HEK293T (cell line): ENCODE measurements at places on chromosomes 7 and 10.

DNA sequence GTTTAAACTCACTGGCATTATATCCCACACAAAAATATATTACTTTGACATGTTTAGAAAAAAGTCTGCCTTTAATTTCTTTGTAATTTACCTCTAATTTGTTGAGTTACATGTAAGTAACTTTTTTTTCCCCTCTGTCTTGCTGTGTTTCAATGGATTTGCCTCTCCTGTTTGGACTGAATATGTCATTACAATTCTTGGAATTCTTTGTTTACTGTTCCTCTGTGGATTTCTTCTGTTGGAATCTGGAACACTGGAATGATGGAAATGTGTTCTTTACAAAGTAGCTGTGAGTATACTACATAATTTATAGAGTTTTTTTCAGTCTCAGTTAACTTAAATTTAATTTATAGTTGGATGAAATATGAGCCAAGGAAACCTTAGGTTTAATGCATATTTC, 30.4 kb downstream of the SEPTIN7 start:
- no peak for DNase-seq

- DNase-seq = no peak
Measured at GRCh38 chr10:132783940-132784865, 1.7 kb downstream of the NKX6-2 start.

DNA sequence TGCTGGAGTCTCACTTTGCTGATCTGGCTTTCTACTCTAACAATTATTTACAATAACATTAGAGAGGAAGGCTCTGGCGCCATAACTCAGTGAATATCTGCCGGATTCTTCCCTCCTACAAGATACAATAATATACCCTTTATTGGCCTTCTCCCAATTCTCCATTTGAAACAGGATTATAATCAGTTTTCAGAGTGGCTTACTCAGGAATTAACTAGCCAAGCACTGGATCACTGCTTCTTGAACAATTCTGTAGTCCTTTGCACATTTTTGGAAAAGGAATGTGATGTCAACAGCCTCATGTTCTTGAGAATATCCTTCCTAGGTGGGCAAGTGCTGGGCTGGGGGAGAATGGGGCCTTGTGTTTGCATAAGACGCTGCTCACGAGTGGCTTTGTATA, 125.9 kb downstream of the HIPK2 start:
- no peak for DNase-seq

GRCh38 chr10:50461834-50462233, 161.9 kb downstream of the SGMS1 start:
- no peak for DNase-seq

GRCh38 chr10:132146941-132147915, 39.5 kb upstream of the DPYSL4 start:
- DNase-seq = no peak

DNA sequence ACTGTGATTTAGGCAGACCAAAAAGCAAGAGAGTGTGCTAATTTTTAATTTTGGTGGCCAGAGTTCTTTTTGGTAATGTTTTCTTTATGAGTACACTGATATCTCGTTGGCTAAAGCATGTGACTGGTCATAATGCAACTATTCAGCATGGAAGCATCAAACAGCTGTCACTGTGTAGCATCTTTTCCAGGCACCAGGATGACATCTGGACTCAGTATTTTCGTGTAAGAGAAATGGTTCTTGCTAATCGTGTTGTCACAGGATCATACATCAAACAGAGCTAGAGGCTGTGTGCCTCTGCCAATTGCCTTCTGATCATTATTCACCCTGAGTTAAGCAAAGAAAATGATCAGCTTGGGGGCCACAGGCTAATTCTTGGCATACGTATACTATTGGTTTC, 118.9 kb downstream of the SND1 start:
- no peak for DNase-seq

DNA sequence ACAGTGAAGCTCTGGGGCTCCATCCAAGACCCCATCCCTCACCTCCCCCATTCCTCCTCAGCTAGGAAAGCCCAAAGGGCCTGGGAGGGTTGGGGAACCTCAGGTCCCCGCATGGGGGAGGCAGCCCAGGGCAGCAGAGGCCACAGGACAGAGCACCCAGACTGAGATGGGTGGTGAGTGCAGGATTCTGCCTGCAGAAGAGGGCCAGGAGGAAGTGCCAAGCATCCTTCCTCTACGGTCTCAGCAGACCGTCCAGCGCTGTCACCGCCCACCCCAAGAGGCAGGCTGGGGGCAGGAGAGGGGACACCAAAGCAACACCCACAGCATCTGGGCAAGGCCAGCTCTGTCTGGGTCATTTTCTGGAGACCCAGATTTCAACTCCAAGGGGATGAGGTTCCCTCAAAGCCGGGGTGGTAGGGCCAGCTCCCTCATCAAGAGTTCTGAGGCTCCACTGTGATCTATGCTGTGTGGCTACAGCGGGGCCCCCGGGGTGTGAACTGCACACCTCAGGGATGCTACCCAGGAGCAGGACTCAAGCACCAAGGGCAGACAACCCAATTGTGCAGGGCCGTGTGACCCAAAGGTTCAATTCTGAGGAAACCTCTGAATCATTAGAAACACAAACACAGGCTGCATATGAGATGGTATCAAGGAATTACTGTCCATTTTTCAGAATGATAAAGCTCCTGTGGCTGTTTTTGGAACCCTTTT, 46.8 kb downstream of the CAMK2B start:
- DNase-seq = no peak

GRCh38 chr7:54802841-54803240, 43.8 kb upstream of the SEC61G start:
- no peak for DNase-seq

- peak; percentile 39 for DNase-seq
Measured at GRCh38 chr7:79454361-79454960, 994 bp upstream of the MAGI2 start.

- DNase-seq = no peak
Measured at GRCh38 chr7:45241339-45242109, 83.9 kb downstream of the RAMP3 start.

GRCh38 chr7:39898867-39899266, 51.2 kb upstream of the CDK13 start:
- no peak for DNase-seq

DNA sequence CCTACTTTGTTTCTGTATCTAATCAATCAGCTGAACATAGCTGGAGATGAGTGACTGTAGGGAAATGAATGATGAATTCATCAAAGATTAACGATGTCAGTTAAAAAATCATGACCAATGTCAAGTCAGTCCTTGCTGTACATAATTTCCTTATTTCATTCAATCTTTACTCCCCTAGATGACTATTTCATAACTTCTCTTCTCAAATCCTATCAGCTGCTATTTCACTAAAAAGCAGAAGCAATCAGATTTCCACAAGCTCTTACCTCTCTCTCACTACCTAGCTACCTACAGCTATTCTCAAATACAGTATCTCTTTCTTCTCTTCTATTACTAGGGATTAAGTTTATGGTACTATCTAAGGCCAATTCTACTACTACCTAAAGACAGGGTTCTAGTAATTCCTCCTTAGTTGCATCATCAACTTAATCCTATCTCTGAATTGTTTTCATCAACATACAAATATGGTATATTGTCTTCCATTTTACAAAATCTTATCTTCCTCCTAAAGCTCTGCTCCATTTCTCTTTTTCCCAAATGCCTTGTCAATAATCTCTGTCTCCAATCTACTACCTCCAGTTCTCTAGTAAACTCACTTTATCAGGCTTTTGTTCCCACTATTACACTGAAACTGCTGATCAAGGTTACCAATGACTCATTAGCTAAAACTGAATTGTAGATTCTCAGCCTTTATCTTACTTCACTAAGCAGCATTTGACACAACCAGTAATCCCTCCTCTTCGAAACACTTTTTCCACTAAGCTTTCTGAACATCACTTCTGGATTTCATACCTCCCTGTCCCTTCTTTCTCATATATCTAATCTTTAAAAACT, 28.4 kb downstream of the JMJD1C start:
- DNase-seq = no peak

- DNase-seq = no peak
Measured at GRCh38 chr7:156836443-156836842, 56.5 kb downstream of the LMBR1 start.

DNA sequence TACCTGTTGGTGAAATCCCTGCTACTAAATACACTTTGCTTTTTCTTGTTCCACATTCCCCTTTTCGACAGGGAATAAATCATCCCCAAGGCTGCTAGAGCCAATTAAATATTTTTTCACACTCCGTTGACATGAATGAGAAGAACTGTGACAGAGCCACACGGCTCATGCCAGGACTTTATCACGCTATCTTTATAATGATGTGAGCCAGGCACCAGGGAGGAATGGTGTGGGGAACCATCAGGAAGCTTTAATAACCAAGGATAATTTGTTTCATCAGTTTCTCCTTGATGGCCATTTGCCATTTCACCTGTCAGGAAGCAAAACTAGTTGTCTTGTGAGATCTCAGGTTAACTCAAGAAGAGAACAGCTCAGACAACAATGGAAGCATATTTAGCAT, 193.0 kb upstream of the C7orf33 start:
- no peak for DNase-seq

- peak; percentile 37 for DNase-seq
Measured at GRCh38 chr10:71395621-71396020, 1.1 kb upstream of the CDH23 start.

DNA sequence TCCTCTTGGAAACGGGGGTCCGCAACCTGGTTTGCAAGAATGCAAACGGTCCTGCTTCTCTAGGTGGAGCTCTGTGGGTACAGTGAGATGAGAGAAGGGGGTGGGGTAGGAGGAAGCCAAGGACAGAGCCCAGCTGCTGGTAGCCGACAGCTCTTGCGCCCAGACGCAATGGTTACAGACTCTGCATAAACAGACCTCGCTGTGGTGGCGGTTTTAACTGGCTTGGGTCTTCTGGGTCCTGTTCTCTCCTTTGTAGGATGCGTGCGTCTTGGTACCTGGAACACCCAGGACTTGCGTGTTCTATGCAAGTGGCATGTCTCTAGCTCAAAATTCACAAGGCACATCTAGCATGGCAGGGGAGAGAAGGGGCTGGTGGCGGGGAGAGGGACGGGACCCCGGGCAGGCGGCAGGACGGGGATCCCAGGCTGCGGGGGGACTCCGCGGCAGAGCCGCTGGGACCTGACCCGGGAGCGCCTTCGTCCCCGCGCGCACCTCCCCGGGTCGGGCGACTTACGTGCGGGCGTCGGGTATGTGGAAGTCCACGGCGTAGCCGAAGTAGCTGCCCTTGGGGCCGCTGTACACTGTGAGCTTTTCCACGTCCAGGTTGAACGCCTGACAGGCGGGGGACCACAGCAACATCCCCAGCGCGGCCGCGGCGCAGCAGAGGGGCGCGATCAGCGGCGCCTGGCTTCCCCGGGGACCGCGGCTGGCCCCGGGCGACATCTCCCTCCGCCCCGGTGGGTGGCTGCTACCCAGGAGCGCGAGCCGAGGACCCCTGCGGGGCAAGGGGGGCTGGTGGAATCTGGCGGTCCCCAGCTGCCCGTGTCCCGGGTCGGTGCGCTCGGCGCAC, 448 bp downstream of the ITGA8 start:
- peak; percentile 37 for DNase-seq

GRCh38 chr10:93096901-93097300, 23.2 kb downstream of the CYP26A1 start:
- no peak for DNase-seq

DNA sequence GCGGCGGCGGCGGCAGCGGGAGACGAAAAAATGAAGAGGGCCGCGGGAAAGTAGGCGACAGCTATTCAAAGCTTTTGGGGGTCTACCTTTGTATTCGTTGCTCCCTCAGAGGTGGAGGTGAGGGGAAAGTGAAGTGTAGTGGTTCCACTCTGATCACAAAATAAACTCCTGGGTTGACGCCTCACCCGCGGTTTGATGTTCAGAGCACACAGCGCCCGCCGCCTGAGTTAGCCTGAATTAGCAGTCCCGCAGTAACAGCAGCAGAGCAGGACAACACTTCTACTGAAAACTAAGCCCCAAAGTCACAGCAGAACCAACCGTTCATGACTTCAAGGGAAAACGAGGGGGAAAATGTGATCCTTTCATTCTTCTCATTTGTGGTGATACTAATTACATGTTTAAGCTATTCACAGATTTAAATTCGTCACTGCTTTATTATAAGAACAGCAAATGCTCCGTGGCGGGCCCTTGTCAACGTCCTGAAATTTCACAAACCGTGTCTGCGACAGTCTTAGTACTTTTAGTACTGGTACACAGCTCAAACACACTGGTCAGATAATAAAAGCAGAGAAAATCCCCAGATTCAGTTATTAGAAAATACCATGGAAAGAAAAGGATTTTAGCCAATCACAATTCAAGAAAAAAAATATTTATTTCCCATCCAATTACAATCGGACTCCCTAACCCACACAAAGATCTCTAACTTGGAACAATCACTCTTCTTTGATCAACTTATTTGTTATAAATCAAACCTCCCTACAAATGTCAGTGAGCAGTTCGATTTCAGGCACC, 563 bp upstream of the JMJD1C start:
- peak; percentile 50 for DNase-seq

- DNase-seq = no peak
Measured at GRCh38 chr10:22455068-22455857, 110.0 kb downstream of the SPAG6 start.
